ENCODE measurements at places on chromosomes 7 and 10.

GRCh38 chr10:111556666-111557065, 479.8 kb downstream of the ADRA2A start:
- no peak for DNase-seq

DNA sequence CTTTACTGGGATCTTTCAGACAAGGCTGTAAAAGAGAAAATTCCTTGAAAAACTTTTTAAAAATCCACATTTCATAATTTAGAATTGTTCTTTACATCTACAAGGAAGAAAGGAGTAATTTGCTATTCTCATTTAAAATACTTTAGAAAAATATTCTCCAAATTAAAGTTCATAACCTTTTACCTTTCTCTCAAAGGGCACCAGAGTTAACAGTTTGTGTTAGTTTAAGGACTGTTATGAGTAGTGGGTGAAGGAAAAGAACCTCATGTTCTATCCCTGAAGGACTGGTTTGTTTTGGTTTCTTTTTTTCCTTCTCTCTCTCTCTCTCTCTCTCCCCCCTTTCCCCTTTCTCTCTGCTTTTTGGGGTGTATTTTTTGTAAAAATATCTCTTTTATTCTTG, 4.1 kb downstream of the AGMO start:
- DNase-seq, result no peak

- no peak for DNase-seq
These were observed 6.6 kb downstream of the AASS start for GRCh38 chr7:122137251-122138077.

- DNase-seq, result no peak
These were observed 51.2 kb upstream of the STK17A start for GRCh38 chr7:43531700-43532099.

DNA sequence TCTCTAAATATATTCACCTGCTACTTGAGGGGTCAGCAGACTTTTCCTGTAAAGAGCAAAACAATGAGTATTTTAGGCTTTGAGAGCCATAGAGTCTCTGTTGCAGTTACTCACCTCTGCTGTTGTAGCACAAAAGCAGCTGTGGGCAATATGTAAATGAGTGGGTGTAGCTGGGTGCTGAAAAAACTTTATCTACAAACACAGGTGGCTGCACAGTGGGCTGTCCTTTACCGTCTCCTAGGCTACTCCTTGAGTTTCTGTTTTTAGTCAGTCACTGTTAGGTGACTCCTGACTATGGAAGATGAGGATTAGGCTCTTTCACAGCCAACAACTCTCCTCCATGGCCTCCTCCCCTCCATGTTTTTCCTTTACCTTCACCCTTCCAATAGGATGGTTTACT, 286.1 kb upstream of the C7orf33 start:
- no peak for DNase-seq

GRCh38 chr7:121099572-121099971, 111.1 kb downstream of the CPED1 start:
- DNase-seq, result no peak

DNA sequence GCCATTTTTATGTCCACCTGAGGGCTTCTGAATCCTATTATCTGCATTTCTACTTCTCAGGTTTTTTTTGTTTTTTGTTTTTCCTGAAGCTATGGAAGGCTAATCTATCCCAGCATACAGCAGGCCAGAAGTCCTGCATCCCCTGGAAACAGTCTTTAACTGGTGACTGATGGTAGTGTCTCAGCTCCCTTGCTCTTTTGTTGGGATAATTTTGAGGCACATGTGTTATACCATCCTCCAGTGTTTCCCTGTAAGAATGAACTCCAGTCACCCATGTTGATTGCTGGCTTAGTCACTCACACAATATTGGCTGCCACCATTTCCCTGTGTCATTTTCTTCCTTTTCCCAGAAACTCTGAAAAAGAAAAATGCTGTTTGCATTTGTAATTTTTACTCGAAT, 1094.0 kb upstream of the LRRN3 start:
- DNase-seq, result no peak

- peak; percentile 86 for DNase-seq
These were observed 1.2 kb downstream of the CALY start for GRCh38 chr10:133335246-133336117.

DNA sequence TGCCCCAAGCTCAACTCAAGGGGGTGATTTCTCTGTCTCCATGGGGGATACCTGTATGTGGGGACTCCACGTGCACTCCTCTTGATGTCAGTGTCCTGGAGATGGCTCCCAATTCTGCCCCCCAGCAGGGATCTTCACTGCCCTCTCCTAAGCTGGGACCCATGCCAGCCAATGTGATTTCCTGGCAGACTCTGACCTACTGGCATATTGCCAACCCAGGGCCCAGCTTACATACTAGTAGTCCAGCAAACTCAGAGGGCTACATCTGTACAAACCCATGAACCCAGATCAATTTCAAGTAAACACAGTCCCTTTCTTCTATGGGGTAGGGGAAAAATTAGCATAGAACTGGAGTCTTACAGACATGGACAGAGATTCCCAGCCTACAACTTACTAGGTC, 26.2 kb upstream of the BMPR1A start:
- DNase-seq, result no peak

- DNase-seq, result no peak
These were observed 81.2 kb upstream of the TMEM248 start for GRCh38 chr7:66839814-66840213.

DNA sequence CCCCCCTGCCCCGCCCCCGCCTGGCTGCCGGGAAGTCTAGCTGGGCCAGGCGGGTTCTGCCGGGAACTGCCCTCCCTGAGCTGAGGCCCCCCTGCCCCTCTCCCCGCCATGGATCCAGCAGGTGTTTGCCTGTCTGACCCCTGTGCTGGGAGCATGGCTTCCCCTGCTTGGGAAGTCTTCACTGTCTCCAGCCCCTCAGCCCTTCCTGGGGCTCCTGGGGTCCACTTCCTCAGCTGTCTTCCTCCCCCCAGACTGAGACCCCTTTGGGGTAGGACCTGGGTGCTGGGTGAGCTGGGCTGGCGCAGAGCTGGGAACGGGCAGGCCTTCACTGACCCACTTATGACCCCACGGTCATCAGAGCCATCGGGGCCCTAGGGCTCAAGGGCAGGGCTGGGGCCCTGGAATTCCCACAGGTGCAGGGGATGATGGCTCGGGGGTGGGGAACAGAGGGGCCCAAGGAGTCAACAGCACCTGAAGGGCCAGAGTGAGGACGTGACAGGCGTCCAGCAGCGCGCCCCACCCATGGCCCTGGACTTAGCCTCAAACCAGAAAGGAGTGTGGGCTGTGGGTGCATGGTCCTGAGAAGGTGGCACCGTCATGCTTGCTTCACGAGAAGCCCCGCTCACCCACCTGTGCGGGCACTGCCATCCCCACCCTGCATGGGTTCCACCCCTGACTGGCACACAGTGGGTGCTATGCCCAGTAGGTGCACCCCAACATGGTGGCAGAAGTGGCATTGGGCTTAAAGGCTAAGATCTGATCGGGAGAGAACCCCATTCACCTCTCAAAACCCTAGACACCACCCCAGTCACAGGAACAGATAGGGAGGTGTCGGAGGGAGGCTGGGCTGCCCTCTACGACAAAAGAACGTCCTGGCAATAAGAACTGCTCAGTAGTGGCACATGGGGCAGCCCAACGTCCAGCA, 16.2 kb upstream of the TNRC18 start:
- DNase-seq, result no peak

DNA sequence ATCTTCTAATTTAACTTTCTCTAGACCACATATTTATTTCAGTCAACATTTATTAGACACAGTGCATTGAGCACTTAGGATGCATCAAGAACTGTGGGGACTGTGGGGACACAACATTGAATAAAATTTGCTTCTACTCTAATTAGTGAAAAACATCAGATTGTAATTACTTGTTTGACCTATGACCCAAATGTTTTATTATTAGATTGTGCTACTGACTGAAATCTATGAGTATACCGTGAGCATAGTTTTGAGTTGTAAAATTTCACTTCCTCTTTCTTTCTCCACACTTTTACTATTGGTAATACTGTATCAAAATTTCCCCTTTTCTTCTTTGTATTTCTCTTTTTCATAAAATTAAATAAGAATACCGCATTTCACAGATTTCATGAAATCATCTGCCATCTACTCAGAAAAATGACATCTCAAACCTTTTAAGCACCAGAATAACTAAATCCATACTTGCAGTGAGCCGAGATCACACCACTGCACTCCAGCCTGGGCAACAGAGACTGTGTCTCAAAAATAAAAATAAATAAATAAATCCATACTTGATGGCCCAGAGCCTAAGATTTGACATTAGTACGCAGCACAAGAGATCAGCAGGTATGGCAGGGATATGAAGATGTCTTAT, 25.4 kb upstream of the INPP5F start:
- no peak for DNase-seq

DNA sequence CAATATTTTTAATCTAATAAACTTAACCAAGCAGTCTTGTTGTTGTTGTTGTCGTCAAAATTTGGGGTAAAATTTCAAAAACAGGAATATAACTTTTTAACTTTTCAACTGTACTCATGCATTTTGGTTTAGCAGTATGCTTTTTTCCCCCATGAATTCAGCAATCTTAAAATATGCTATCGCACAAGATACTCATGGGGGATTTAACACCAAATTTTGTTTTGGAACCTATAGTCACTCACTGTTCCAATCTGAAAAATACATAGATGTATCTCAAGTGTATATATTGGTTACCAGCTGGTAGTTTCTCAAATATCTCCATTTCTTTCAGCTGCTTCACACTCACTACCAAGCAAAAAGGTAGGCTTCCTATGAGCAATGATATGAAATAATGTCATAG, 91.4 kb upstream of the PIK3CG start:
- no peak for DNase-seq

DNA sequence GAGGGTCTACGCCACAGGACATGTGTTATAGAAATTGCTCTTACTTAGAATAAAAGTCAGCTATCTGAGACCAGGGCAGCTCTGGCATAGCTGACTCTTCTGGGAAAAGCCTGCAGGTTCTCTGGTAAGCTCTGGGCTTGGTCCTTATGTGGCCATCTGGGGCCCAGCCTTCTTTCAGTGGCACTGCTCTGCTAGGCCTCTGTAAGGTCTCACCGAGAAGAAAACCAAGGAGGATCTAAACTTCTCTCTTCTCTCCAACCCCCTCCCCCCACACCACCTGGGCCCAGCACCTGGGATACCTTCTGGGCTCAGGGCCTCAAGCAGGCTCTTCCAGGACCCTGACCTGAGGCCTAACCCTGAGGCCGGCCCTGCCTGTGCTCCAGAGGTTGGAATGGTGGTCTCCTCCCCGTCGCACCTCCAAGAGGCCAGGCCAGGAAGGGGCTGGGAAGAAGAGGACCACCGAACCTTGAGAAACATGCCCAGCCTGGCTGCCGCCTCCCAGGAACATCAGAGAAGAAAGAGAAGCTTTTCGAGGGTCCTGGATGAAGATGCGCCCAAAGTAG, 323.6 kb downstream of the GFRA1 start:
- DNase-seq, result no peak

GRCh38 chr7:33685503-33685902, 219.8 kb upstream of the BMPER start:
- DNase-seq, result no peak

- DNase-seq, result no peak
These were observed 395.1 kb upstream of the GALNT17 start for GRCh38 chr7:70736715-70737460.

DNA sequence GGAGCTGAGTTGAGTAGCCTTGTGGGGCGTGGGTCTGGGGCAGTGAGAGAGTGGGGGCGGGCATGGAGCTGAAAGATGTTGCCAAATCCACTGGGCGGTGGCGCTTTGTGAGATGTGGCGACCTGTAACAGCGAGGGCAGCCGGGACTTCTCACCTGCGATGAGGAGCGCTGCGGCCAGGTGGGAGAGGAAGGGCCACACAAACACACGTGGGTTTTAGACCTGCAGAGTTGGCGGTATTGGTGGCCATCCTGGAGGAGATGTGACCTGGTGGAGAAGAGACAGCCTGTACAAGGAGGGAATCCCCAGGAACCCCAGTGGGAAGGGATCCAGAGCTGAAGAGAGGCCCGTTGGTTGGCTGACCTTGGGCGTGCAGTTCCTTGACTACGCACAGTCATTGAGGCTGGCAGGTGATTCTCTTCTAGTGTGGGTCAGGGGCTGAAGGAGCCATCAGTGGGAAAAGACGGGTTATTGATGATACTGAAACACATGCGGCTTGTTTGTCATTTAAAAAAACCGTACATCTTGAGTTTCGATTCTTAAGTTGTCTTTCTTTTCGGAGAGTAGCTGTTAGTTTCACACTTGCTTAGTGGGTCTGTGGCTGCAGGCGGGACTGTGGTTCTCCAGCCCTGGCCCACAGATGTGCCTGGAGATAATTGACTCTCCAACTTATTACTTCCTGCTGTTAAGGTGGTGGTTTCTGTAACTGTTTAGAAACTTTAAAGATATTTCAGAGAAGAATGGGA, 2.4 kb downstream of the CHST12 start:
- no peak for DNase-seq

GRCh38 chr7:50502001-50502684, 52.0 kb upstream of the FIGNL1 start:
- DNase-seq, result no peak

GRCh38 chr10:75712242-75712880, 280.9 kb downstream of the LRMDA start:
- DNase-seq, result no peak

GRCh38 chr10:61923210-61923949, 21.9 kb downstream of the ARID5B start:
- no peak for DNase-seq

GRCh38 chr10:79431891-79432831, 13.3 kb downstream of the ZCCHC24 start:
- DNase-seq, result no peak

- no peak for DNase-seq
These were observed 17.4 kb downstream of the KPNA7 start for GRCh38 chr7:99190359-99191009.

GRCh38 chr10:30786906-30787305, 157.4 kb upstream of the LYZL2 start:
- no peak for DNase-seq

- no peak for DNase-seq
These were observed 127.5 kb downstream of the SNX10 start for GRCh38 chr7:26419198-26419597.

DNA sequence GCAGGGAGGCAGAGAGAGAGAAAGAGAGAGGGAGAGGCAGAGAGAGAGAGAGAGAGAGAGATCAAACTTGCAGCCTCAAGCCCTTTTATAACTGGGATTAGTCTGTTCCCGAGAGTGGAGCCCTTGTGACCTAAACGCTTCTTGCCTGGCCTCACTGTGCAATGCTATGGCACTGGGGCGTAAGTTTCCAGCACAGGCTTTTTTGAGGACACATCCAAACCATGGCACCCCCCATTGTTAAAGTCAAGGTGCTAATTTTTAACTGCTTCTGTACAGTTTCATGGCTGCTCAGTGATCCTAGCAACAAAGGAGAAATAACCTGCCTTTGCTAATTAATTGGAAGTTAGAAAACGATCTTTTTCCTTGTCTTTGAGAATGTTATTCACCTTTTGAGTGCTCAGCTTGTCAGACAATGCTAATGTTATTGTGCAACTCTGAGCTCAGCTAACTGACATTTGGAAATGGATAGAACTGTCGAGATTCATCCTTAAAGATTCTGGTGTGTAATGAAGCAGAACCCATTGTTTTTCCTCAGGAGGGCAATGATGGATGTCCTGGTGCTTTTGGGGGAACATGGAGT, 268.4 kb downstream of the GLRX3 start:
- no peak for DNase-seq

Measured in activated CD8-positive, alpha-beta memory T cell treated with anti-CD3 and anti-CD28 coated beads for 1 hour (primary cell).